ENCODE measurements at places on chromosomes 3 and 15.

- peak; percentile 77 for DNase-seq
These were observed 92.7 kb upstream of the GOLGA6L4 start for GRCh38 chr15:84142888-84143337.

- DNase-seq = no peak
These were observed 26.4 kb downstream of the RTF1 start for GRCh38 chr15:41443275-41443674.

DNA sequence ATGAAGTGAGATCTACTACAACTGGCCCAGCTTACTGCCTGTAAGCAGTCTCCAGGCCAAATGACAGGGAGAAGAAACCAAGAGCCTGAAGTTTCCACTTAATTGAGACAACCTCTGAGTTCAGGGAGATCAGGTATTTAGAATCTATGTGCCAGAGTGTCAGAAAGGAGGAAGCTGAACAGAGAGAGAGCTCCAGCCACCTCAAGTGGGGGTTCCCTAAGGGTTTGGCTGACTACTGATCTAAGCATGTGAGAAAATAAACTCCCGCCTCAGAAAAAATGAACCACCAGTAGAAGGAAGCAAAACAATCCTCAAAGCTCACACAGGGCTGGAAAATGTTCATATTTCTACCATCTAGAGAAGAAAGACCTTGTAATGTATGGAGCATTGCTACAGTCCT lies 25.0 kb downstream of the ADAM10 start:
- peak; percentile 60 for DNase-seq

GRCh38 chr15:26571346-26571745 lies 201.5 kb downstream of the GABRB3 start:
- DNase-seq = no peak

- DNase-seq = peak; percentile 28
These were observed 11.7 kb upstream of the ZNF148 start for GRCh38 chr3:125386811-125387210.

- no peak for DNase-seq
These were observed 4.1 kb downstream of the SETD2 start for GRCh38 chr3:47159820-47160219.

DNA sequence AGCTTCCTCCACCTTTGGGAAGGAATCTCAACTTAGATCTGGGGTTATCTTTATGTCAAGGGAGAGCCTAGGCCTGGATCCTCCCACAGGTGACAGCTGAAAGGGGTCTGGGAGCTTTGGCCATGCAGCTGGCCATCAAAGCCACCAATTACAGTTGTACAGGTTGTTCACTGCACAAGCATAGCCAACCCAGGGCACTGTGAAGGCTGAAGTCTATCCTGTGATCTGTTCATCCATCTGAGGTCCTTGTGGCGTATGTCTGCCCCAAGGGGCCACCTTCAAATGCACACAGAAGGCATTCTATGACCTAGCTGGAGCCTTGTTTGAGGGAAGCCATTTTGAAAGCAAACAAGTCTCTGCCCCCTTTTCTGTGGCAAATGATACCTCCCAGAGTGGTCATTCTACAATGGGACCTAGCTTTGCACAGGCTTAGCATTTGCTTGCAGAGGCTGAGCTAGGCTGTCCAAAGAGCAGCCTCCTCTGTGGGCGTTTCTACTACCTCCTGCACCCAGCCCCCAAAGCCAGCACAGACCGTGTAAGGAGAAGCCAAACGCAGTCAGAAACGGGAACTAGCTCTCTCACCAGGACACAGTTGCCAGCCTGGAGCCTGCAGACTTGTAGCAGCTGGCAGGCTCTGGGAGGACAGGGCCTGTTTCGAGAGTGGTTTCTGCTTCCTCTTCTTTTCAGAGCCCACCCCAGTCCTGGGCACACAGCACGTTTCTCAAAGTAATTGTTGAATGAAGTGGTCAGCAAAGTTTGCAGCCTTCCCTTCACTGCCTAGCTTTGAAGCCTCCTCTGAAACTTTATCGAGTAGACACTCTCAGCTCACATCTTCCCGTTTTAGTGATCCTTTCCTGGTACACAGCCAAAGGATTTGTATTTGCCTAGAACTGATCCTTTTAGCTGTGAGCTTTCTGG lies 157.3 kb upstream of the SMAD3 start:
- DNase-seq = peak; percentile 45

GRCh38 chr3:42853739-42854302 lies 21.9 kb downstream of the CYP8B1 start:
- DNase-seq = no peak

- no peak for DNase-seq
These were observed 48.7 kb upstream of the CRTC3 start for GRCh38 chr15:90481023-90481422.

DNA sequence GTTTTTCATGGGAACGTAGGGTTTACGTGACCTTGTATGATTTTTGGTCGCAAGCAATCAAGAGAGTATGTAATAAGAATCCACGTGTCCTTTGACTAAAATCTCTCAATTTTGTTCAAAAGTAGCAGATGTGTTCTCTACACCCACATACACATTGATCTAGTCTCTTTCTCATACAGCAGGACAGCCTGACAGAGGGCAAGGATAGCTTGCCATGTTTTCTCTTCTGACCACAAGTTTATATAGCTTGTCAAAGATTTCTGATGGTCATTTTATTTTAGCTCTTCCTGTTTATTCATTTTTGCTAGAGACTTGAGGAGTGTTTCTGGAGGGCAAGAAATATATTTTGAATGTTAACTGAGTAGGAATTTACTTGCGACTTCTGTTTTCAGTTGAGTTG lies 570.2 kb upstream of the ALCAM start:
- DNase-seq = no peak

GRCh38 chr3:46887980-46888494 lies 10.5 kb downstream of the PTH1R start:
- no peak for DNase-seq

DNA sequence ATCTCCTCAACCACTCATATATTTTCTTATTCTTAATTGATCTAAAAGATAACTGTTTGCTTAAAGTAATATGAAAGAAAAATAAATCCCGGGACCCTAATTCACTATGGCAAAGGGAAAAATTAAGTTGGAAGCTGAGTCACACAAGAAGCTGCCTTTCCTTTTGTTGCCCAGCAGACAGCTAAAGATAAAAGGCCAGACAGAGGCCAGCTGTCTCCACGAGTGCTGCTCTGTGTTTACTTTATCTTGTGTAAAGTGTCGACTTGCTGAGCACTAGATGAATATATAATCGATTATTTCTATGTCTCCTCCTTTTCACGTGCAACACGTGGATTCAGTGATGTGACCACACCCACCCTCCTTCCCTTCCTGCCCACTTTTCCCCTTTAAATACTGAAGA lies 52.8 kb upstream of the NSMCE3 start:
- peak; percentile 15 for DNase-seq

- DNase-seq = no peak
These were observed 381.2 kb upstream of the WNT5A start for GRCh38 chr3:55868347-55868746.

- no peak for DNase-seq
These were observed 61.1 kb downstream of the XXYLT1 start for GRCh38 chr3:195209847-195210265.

DNA sequence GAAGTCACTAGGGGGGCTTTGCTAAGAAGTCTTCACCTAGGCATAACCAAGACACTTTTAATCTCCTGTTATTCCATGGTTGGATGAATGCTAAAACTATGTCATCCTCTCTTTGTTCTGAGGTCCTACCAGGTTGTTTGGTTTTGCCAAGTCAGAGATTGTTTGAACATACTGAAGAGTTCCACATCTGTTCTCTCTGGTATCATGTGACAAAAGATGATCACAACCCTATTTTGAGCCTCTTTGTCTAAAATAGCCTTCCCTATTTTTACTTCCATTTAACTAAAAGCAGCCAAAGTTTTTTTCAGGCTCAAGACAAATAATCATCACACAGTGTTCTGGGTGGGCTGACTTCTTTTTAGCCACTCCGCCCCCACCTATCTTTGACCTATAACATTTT lies 218.4 kb upstream of the LMCD1 start:
- DNase-seq = no peak

GRCh38 chr15:26879706-26880105 lies 12.8 kb downstream of the GABRA5 start:
- no peak for DNase-seq

DNA sequence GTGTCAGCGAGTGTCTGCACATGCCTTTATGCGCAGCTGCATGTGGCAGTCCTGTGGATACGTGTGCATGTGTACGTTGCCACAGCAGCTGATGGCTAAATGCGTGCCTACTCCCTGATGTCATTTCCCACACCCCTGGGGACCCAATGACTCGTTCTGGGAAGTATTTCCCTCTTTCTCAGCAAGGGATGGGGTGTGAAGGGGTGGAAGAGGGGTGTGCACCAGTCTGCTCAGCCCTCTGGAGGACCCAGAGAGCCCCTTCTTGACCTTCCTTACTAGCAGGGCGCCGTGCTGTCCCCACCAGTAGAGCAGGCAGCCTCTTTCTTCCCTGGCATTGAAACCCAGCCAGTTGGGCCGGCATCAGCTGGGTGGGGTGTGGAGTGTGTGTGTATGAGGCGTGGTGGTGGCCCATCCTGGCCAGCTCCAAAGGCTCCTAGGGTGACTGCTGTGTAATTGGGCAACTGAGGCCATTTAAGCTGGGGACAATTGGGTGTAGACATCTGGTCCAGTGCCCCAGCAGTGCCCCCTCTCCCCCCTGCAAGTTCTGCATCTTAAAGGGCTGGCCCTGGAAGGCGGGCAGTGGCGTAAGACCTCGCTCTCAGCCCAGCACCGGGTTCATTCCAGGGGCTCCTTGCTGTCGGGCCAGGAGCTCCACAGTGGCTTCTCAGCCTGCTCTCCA lies 19.2 kb downstream of the SNX33 start:
- peak; percentile 99 for DNase-seq

DNA sequence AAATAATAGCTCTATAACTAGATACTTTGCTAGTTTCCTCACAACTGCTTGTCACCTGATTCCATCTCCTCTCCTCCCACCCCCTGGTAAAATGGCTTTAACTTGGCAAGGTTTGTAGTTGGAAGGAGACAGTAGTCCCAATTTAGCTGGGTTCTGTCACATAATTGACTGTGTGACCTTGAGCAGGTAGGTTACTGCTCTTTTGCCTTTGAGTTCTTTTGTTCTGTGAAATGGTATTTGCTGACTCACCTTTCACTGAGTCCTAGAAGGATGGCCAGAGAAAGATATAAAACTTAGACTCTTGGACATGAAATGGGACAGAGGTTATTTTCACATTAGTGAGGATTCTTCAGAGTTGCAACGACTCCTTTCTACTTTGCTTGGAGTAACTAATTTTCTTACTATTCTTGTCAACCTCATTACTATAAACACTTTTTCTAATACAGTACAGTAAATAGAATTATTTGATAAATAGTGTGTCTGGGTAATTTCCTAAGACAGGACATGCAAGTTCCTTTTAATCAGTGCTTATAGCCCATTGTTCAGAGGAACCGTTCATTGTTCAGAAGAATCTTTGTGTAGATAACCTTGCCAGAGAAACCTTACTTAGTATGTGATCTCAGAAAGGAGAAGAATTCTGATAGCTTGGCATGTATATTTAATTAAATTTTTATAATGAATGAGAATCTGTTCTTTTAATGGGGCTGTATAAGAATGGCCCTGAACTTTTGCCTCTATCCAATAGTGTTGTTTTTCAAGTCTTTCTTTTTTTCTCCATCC lies 14.3 kb downstream of the AKAP13 start:
- DNase-seq = no peak

- DNase-seq = peak; percentile 54
These were observed 134.0 kb upstream of the THRB start for GRCh38 chr3:24628523-24629258.

GRCh38 chr15:72169921-72170611 lies 27.5 kb downstream of the GRAMD2A start:
- DNase-seq = no peak

- no peak for DNase-seq
These were observed 17.9 kb upstream of the NMNAT3 start for GRCh38 chr3:139695426-139696313.

GRCh38 chr3:160784853-160785252 lies 28.8 kb downstream of the PPM1L start:
- no peak for DNase-seq

DNA sequence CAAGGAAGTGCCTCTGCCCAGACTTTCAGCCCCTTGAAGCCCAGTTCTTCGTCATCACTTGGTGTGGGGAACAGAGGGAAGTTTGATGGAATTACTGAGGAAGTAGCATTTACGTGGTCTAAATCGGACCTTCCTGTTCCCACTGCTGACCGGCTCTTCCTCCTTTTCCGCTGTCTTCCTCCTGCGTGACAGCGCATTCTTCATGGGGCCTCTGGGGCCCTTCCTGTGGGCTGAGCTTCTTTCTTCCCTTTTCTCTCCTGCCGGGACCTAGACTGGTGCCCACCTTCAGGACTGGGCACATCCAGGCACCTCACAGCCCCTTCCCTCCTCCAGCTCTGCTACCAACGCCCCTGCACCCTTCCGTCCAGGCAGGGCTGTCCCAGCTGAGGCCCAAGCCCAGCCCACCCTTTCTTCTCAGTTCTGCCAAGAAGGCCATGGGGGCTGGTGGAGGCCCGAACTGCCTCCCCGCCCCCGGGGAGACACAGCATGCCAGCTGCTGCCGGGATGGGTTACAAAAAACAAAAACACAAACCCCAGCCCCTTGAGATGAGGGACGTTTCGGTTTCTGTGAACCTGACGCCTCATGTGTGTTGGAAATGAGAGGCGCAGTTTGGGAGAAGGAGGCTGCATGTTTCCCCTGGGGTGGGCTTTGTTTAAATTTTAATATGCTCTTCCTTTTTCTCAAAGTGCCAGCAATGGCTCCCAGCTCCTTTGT lies 19.1 kb downstream of the ZNF710 start:
- no peak for DNase-seq

DNA sequence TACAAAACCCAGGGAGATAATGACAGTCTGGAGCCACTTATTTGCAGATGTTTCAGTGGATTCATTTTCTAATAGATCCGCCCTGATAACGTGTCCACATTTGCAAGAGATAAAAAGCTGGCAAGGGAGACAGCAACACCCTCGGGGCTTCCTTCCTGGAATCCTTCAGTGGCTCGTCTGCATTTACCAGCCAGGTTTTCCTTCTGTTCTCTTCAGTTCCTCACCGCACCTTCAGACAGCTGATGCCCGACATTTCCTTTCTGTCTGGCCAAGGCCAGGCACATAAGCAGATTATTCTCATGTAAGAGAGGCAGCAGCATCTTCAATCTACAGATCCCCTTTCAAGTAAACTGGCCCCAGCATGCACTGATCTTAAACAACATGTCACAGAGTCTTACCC lies 56.2 kb upstream of the SPATA12 start:
- no peak for DNase-seq

DNA sequence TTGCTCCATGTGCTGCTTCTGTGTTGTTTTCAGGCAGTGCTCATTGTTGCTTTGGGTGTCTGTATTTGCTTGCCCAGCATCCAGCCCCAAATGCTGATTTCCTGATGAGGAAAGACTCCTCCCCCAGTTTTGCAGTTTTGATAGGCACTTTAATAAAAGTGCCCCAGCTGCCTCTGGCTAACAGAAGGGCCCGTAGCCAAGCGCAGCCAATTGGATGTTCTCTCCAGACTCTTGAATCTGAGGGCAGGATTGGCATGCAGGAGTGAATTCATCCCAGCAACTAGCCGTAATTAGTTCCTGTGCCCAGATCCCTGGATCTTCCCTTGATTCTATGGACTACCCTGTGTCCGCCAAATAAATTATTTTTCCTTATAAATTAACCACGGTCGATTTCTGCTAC lies 14.8 kb upstream of the SEMA5B start:
- DNase-seq = no peak

- DNase-seq = no peak
These were observed 57.6 kb upstream of the CSPG5 start for GRCh38 chr3:47636225-47636624.

Measured in fibroblast of upper back skin (primary cell).